Brain microvascular endothelial cell (primary cell): ENCODE measurements at places on chromosomes 16 and 17.

DNA sequence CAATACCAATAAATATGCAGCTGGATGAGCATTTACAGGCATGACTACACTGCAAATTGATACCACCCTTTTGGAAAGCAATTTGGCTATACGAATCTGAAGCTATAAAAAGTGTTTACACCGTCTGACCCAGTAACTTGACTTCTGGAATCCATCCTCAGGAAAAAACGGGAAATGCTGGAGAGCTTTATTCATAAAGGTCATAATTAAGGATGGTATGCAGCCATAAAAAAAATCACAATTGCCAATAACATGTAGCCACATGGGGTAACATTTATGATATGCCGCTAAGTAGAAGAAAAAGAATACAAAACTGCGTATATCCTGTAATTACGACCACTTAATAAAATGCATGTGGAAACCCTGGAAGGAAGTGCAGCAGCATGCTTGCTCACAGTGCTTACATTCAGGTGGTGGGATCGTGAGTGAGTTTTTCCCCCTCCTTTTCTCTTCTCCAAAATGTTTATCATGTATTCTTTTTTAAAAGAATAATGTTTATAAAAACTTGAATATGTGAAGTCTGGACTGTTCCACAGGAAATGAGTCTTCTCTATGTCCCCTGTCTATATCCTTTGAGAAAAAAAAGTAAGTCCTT, 34.2 kb downstream of the COPRS start:
- no peak for DNase-seq

DNA sequence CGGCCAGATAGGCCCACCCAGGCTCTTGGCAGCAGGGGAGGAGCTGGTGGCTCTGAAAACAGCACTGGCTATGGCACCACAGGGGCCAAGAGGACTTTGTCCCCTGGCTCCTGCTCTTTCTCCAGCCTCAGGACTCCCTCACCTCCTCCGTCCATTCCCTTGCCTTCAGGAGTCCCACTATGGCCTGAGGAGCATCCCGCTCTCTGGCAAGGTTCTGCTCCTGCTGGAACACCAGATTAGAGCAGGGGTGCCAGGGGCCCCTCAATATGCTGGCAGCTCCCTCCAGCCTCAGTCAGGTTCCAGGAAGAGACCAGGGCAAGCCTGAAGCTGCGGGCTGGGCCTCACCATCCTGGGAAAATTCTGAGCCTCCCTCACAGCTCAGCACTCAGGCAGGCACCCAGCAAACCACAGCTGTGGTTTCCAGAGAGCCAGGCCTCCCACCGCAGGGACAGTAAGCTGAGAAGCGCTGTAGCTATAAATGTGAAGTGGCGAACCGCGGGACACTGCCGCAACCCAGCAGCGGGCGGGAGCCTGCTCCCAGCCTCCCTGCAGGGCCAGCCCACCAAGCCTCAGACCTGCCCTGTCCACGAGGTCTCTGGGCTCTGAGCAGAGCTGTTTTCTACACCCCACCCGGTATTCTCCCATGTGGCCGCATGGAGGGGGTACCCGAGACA, 25.7 kb downstream of the C17orf100 start:
- DNase-seq = peak; percentile 26

DNA sequence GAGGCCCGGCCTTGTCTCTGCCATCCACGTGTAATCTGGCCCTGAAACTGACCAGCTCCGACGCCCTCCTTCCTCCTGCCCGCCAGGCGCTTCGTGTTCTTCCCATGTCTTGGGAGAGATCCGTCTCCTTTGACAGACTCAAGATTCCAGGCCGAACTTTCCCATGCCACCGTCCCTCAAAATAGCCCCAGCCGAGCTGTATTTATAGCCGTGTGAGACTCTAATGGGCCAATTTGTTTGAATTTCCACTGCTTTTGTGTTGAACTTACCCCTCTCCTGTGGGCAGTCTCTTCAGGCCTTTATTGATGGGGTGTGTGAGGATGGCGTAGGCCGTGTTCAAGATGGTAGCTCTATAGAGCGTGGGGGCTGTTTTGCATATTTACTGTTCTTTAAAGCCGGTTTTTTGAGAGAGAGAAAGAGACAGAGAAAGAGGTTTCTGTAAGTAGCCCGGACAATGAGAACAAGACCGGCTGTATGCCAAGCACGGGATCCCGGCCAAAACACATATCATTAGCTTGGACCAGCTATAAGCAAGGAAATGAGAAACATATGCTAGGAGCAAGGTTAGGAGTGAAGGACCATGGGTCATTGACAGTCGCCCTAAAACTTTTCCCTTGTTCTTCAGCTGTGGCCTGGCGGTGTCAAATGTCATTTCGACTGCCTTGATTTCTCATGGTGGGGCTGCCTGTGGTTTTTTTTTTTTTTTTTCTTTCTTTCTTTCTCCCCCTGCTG, 124.5 kb upstream of the ZFHX3 start:
- peak; percentile 76 for DNase-seq

DNA sequence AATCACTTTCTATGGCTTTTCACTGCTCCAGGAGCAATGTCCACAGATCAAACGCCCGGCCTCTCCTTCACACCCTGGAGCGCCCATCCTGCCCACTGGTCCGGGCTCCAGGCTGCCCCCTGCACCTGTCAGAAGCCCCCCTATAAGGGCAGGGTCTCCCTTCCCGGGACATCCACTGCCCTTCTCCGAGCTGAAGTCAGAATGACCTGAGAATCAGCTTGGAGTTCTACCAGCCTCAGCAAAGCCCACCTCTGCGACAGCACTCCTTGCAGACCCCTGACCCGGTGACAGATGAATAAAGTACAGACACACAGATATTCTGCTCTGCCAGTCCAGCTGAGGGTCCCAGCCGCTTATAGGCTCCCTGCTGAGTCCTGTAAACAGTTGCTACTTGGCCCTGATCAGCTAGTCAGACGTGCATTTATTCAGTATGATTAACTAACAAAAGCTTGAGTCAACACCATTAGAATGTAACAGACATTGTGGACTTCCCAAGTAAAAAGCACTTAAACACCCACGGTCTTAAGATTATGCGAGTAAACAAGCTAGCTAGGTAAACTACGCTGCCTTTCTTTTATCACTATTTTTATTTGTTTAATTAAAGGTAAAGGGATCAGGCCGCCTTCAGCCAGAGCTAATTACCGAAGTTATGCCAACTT, 4.8 kb downstream of the SLC7A5 start:
- no peak for DNase-seq

DNA sequence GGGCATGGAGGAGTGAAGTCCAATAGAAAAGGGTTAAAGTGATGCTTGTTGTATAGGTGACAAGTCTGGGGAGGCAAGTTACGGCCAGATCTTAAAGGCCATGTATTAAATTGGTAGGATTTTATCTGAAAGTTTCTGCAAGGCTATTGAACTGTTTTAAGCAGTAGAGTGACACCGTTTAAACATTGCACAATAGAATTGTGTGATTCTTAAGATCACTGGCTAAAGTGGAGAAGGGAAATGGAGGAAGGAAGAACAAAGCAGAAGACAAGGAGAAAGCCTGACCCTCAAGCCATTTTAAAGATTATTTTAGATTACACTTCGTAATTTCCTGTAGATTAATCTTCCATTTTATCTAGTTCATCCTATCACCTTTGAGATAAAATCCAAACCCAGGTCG, 5.6 kb upstream of the MPHOSPH6 start:
- DNase-seq = no peak

- DNase-seq = no peak
These were observed 110.1 kb downstream of the IRX3 start for GRCh38 chr16:54176376-54176901.

DNA sequence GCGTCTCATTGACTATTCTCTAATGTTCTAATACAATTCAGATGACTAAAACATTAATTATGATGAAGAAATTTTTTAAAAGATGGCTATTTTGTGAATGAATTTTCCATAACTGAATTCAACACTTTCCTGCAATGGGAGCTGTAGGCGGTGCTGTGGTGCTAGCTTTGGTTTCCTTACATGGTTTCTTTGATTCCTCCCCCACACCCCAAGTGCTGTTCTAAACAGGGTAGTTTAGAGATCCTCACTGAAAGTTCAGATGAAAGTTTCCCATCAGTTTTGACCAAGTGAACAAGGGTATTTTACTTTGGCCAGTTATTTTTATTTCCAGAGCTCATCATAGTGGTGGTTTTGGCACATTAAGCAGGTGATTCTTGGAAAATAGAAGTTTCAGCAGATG, 26.0 kb upstream of the MRC2 start:
- no peak for DNase-seq

- DNase-seq = peak; percentile 17
These were observed 24.2 kb upstream of the TMC5 start for GRCh38 chr16:19393226-19394111.

DNA sequence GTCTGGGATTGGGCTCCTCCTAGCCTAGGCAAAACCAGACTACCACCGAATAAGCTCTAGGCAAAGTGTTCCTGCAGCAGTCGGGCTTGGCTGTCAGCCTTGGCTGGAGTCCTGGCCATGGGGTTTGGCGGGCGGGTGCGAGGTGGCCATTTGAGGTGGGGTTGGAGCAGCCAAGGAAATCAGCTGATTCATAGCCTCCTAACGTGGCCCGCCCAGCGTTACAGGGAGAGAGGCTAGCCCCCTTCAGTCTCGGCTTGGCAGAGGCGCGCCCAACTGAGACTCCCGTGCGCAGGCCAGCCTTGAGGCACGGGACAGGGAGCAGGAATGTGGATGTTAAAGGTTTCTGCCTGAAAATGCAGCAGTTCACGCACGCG, 1.9 kb downstream of the PMP22 start:
- no peak for DNase-seq

GRCh38 chr17:35709874-35710273, 21.6 kb upstream of the RASL10B start:
- no peak for DNase-seq
